ENCODE measurements at places on chromosomes 4 and X.

GRCh38 chrX:109270580-109271484 is 211.1 kb downstream of the GUCY2F start:
- DNase-seq: no peak

- DNase-seq: no peak
Measured at GRCh38 chr4:41202820-41203568, 11.3 kb downstream of the APBB2 start.

DNA sequence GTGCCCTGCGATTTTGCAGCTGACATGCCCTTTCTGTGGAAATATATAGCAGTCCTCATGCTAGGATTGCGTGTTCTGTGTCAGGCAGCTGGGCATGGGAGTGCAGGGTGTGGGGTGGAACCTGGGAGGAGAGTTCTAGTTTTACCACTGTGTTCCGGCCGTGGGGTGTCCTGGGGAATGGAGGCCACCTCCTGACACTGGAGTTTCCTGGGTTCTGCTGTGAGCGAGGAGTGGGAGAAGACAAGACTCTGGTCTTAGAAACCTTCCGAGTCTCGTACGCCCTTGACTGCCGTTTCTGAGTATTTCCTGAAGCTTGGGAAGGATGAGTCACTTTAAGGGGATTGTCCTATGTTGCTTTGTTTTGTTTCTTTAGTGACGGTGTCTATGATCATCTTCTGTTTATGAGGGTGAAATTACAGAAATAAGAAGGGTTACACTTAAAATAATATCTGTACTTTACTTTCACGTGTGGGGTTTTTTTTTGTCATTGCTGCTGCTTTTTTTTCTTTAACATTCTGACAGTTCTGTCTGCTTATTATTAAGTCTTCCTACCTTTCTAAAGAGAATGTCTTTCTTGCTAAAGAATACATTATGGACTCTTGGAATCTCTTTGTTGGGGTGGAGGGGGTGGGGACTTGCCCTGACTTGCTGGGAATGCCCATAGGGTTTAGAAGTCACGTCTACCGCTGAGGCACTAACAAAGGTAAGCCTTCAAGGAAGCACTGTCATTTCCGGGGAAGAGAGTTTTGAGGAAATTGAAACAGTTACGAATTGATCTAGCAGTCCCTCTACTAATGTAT is 19.1 kb downstream of the CD99 start:
- no peak for DNase-seq

- no peak for DNase-seq
Measured at GRCh38 chrX:21479695-21480270, 105.6 kb downstream of the CNKSR2 start.

GRCh38 chrX:57918750-57919436 is 8.6 kb upstream of the ZXDA start:
- no peak for DNase-seq

GRCh38 chr4:159060161-159060560 is 42.7 kb upstream of the RAPGEF2 start:
- no peak for DNase-seq

DNA sequence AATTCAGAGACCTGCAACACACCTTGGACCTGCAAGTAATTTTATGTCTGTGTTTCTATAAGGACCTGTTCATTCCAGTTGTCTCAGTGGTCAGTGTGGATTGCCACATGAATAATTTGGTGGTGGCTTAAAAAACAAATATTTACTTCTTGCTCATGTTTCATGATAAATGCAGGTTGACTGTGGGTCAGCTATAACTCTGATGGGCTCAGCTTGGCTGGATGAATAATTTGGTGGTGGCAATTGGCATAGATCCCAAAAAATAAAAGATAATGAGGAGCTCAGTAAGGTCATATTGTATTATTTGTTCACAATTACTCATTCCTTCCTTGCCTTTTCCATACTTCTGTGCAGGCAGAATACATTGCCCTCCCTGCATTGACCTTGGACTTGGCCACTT is 18.9 kb upstream of the SCRG1 start:
- no peak for DNase-seq

- DNase-seq: no peak
Measured at GRCh38 chr4:42671431-42672194, 14.7 kb upstream of the ATP8A1 start.

DNA sequence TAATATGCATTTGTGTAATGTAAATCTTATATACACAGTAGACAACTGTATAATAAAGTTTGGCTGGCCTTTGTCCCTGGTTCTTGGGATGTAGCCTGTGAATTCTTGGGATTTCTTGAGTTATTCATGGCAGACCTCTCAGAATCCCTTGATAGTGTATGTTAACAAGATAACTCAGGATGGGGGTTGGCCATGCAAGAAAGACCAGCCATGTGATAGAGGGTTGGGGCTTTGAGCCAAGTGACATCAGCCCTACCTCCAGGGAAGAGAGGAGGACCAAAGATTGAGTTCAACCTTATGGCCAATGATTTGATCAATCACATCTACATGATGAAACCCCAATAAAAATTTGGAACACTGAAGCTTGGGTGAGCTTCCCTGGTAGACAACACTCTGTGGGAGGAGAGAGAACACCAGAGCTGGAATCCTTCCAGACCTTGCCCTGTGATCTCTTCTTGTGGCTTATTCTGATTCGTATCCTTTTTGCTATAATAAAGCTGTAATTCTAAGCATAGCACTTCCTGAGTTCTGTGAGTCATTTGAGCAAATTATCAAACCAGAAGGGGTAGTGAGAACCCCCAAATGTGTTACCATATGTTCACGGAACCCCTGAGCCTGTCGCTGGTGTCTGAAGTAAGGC is 11.3 kb downstream of the SLC2A9 start:
- DNase-seq: no peak

All from cortex of kidney (tissue), 1 donor.